ENCODE measurements at places on chromosomes 2 and 18.
A peak's percentile ranks its signal among the peaks of the same experiment; 100 is the strongest.

GRCh38 chr2:5304640-5305039 lies 387.5 kb upstream of the SOX11 start:
- DNase-seq = no peak

DNA sequence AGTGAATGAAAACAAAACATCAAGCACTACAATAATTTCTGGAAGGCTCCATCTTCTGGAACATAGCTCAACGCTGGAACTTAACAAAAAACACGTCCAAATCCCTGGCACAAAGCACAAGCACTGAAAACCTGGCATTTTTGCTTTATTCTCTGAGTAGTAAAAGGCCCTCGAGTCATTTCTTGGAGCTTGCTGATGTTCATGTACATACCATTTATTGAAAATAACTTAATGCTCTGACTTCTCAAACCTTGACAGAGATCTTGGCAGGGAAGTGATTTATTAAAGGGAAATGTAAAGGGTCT lies 76.5 kb upstream of the STK17B start:
- DNase-seq = no peak

DNA sequence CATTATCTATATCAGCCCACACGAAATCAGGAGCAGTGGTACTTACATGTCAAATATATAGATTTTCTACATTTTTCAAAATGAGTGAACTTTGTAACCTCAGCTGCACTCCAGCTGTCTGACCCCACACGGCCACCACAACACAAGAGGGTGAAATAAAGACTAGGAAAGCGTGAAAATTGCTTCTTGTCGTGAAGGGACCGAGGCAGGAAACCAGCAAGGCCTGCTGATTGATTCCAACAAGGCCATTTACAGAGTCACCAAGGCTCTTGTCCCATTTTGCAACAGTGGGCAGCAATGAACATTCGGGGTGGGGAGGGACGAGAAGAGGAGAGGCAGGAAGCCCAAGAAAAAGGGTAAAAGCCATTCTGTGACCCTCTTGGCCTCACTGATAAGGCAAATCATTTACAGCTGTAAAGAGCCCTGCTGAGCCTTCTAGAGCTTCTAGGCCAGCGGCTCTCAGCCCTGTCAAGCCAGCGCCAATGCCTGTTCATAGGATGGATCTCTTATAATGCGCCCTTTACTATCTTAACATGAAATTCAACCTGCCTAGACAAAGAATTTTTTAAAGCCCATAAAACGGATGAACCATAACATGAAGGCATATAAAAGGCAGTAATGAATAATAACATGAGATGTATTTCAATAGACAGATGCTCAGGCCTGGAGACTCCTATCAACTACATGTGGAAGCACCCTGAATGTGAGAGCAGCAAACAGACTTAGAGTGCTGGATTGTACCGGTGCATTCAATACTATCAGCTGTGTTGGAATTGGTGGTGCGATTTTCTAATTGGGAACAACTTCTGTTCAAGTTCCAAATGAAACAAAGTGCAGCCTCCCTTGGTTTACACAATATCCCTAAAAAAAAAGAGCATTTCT lies 269.0 kb downstream of the CDCA7 start:
- DNase-seq = no peak

- no peak for DNase-seq
Observed at GRCh38 chr2:98935777-98936352, at the start of gene CRACDL. CRACDL (minus strand) TSS chr2:98936225; CDS start chr2:98846800, 89,425 bp downstream.

GRCh38 chr2:164757934-164758695 lies 83.5 kb downstream of the COBLL1 start:
- DNase-seq = no peak

DNA sequence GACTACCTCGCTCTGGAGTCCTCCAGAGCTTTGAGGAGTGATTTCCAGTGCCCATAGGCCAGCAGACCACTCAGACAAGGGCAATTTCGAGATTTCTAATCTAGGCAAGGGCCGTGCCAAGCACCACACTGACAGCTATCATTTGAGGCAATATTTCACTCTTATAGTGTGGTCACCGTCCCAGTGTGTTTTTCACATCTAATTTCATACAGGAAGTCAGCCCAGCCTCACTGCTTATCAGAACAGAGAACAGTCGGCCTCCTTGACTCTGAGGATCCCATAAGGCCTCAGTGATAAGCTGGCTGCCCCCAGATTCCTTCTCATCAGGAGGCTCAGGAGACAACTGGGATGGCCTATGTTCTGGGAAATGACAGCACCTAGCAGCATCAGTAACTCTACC lies 581 bp downstream of the CAPN14 start:
- DNase-seq = no peak

- DNase-seq = no peak
Observed at GRCh38 chr2:37819186-37819585, 105.9 kb upstream of the RMDN2 start.

- DNase-seq = no peak
Observed at GRCh38 chr2:8319219-8319618, 362.6 kb upstream of the ID2 start.

- peak; percentile 55 for DNase-seq
Observed at GRCh38 chr2:32946314-32947075, at the start of gene LTBP1. LTBP1 (plus strand) TSS chr2:32946953; CDS start chr2:32947325, 372 bp downstream.

DNA sequence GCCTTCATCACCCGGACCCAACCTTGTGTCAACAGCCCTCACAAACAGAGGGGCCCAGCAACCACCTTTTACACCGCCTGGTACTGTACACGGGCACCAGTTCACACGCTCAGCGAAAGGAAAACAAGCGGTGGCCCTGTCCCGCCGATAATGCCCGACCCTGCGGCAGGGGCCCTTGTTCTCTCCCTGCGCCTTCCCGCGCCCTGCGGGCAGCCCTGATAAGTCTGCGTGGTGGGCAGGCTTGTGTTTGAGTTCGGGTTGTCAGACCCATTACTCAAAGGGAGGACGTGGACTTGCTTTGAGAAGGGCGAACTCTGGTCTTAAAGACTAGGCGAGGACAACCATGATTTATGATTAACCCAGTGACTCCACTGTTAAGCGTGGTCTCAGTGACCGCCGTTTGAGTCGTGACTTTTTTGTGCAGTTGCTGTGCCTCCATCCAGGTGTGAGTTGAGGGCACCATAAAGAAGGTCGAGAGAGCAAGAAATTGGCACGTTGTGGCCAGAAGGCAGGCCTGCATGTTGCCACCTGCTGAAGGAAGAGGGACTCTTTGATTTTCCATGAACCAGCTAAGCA lies 167.4 kb upstream of the GATA6 start:
- DNase-seq = no peak

- no peak for DNase-seq
Observed at GRCh38 chr18:41391616-41392595, 563.1 kb upstream of the PIK3C3 start.

GRCh38 chr2:189524746-189525145 lies 55.8 kb downstream of the SLC40A1 start:
- no peak for DNase-seq

- no peak for DNase-seq
Observed at GRCh38 chr2:227876300-227876801, 4.9 kb downstream of the DAW1 start.

DNA sequence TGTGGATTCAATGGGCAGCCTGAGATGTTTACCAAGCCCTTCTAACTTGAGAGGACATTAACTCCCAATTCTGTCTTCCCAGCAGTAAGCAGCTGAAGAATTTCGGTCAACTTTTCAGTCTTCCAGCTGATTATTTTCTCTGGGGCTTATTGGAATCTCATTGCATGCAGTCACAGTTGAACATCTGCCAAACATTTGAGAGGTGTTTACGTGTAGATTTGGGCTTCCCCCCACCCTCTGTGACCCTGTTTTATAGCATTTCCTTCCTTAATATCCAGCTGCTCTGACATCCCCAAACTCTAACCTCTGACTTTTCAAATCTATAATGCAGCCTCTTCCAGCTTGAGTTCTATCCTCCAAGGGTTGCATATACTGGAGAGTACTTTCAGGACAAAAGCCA lies 16.5 kb upstream of the VIT start:
- no peak for DNase-seq

GRCh38 chr2:171086352-171087290 lies 74.1 kb downstream of the TLK1 start:
- DNase-seq = peak; percentile 32

DNA sequence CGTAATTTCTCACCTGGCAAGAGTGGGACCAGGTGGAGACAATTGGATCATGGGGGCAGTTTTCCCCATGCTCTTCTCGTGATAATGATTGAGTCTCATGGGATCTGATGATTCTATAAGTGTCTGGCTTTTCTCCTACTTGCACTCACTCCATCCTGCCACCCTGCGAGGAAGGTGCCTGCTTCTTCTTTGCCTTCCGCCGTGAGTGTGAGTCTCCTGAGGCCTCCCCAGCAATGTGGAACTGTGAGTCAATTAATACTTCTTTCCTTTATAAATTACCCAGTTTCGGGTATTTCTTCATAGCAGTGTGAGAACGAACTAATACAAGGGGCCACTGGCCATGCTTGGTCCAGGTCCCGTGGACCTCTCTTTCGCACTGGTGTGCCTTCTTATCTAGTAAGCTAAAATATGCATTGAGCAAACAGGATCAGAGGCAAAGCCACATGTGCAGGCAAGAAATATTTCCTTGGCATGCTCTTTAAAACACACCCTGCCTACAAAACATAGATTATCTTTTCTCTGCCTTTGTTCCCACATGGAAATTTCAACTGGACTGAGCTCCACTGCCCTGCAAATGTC lies 821.1 kb downstream of the TRIB2 start:
- no peak for DNase-seq

DNA sequence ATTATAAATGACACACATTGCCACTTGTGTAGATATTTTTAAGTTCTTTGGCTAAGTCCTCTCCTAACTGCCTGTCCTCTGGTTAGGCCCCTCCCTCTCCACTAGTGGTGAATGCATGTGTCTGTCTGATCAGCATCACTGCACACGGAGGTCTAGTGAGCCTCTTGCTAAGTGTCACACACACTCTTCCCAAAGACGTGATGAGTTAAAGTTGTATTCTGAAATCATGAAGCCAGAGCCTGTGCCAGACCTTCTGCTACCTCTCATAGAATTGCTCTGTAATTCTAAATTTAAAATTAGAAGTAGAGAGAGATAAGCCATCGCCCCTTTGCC lies 41.3 kb downstream of the RALB start:
- DNase-seq = no peak

GRCh38 chr2:217935901-217936684 lies 66.7 kb downstream of the TNS1 start:
- no peak for DNase-seq

DNA sequence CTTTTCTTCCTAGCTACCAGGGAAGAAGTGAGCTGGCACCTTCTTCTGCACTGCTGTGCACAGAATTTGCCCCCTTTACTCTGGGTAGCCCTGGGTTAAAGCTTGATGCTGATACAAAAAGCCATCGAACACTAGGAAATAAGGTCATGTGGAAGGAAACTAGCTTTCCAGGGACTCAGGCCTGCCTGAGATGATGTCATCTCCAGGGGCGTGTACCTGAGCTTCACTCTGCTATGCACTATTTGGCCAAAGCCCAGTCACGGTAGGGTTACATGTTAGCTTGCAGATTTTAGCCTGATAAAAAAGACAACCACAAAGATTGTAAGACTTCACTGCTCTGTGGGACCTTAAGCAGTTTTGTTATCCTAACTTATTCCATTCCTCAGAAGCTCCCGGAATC lies 20.4 kb downstream of the EDAR start:
- no peak for DNase-seq

GRCh38 chr18:75209129-75209950 lies at the start of gene PTGR3:
PTGR3 (minus strand) TSS chr18:75209139; CDS start chr18:75209058, 81 bp downstream.
- DNase-seq = peak; percentile 92

- no peak for DNase-seq
Observed at GRCh38 chr2:145321344-145321743, 801.4 kb upstream of the ZEB2 start.

DNA sequence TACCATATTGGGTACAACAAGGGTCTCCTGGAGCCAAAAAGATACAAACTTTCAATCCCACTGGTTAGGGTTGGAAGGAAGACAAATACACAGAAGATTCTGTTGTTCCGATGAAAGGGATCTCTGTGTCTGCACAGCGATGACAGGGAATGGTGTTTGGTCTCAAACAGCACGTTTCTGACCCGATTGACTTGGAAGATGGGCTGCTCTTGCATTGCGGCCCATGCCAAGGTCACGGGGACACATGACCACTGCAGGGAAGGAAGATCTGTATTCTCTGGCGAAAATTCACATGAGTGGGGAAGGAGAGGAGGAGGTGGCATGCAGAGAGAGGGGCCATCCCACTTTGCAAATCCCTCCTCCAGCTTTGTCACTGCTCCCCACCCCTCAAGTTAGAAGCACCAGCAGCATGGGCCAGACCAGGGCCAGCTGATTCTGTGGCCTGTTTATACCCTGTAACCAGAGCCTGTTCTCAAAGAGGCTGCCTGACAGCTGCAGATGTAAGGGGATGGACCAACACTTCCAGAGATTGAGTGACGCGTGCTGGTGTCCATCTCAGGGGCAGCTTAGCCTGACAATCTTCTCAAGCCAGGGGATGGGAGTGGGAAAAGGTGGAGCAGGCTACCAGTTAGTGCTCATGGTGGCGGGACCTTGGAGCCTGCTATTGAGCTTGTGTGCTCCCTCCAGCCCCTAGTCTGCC lies 57.2 kb downstream of the TNP1 start:
- DNase-seq = no peak

- no peak for DNase-seq
Observed at GRCh38 chr2:178109813-178110212, 2.4 kb upstream of the RBM45 start.

GRCh38 chr2:110823165-110823564 lies 90.8 kb downstream of the ACOXL start:
- DNase-seq = no peak

GRCh38 chr18:22277758-22278157 lies 108.4 kb downstream of the GATA6 start:
- no peak for DNase-seq

DNA sequence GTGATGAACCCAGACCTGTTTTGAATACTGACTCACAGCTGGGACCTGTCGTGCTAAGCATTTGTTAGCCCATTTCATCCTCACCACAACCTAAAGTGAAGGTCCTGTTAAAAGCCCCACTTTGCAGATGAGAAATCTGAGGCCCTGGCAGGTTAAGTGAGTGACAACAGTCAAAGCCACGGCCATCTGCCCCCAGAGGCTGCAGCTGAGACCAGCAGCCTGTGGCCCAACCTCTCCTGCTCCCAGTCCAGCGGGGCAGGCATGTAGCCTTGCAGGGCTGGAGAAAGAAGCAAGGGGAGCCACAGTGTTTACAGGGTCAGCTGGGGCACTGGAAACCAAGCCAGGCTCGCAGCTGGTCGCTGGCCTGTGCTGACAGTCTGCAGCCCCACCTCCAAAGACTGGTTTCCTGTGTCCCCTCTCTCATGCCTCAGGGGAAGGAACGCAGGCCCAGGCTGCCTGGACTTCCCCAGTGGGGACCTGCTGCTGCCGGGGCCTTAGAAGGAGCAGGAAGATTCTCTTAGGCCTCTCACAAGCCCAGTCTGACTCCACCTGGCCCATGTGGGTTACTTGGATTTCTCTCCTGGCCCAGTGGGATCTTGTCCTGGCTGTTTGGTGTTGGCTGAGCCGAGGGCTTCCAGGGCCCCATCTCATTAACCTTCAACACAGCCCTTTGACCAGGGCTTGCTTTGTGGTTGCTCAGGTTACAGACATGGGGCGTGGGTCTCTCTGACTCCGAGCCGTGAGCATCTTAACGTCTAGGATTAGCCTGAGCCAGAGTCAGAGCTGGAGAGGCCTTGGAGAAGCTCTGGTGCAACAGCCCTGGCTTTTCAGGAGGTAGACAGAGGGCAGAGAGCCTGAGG lies 1.7 kb downstream of the INPP5D start:
- DNase-seq = no peak

- no peak for DNase-seq
Observed at GRCh38 chr2:218281449-218281848, 10.9 kb downstream of the TMBIM1 start.

- no peak for DNase-seq
Observed at GRCh38 chr18:8088626-8089025, 520.6 kb upstream of the RAB12 start.

All from DND-41 (cell line).